ENCODE measurements at places on chromosomes 7 and 10.

- DNase-seq, result no peak
These were observed 811.8 kb upstream of the CELF2 start for GRCh38 chr10:10205906-10206305.

DNA sequence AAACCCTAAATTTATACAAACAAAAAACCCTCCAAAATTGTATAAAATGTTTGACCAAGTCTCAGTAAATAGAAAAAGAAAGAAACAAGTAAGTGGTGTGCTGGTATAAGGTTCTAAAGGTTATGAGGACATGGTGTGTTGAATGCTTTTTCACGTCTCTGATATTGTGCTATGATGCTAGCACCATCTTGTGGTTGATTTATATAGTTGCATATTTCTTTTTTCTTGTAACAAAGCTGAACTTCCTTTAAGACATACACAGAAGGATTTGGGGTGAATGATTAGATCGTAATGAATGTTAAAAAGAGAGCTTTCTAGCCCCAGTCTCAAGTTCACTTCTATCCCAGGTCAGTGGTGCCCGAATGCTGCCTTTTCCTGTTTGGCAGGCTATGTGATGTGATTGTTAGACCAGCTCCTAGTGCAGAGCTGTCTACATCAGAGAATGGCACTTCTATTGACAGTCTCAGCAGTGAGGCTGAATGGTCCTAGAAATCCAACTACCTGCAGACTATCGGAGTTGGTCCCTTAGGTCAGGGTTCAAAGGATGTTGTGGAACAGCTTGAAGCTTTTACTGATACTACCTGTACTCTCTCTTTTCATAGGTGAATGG, 25.0 kb downstream of the VTI1A start:
- DNase-seq, result no peak

- no peak for DNase-seq
These were observed 79.6 kb downstream of the LARP4B start for GRCh38 chr10:851901-852300.

GRCh38 chr7:47949703-47950102, 1.4 kb upstream of the PKD1L1 start:
- no peak for DNase-seq

DNA sequence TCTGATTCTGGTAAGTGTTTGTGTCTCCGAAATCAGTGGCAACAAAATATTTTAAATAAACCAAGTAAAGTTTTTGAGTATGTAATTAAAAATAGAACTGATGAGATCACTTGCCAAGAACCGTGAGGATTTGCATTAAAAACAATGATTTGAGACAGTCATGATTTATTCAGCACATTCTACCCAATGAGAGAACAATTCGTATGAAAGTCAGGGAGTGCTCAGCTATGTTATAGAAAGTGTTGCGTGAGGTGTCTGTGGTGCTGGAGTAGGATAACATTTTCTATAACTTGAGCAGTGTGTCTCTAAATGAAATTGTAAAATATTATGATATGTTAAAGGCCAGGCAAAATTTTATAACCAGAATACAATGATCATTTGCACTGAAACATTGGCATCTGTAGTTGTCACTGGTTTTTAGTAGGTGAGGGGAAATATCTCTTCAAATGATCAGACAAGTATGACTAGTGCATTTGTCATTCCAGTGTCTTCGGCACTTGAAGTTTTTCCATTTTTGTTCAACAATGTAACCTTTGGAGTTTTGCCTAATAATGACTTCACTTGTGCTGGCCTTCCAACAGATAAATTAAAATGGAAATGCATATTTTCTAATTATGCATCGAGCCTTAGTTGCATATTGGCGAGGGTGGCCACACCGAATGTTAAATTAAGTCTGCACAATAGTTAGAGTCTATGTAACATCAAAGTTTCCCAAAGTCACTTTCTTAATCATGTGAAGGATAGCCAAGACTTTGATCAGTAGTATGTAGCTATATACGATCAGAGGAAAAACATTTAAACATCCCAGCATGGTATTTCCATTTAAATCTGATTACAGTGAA, 335.9 kb downstream of the GFRA1 start:
- no peak for DNase-seq

DNA sequence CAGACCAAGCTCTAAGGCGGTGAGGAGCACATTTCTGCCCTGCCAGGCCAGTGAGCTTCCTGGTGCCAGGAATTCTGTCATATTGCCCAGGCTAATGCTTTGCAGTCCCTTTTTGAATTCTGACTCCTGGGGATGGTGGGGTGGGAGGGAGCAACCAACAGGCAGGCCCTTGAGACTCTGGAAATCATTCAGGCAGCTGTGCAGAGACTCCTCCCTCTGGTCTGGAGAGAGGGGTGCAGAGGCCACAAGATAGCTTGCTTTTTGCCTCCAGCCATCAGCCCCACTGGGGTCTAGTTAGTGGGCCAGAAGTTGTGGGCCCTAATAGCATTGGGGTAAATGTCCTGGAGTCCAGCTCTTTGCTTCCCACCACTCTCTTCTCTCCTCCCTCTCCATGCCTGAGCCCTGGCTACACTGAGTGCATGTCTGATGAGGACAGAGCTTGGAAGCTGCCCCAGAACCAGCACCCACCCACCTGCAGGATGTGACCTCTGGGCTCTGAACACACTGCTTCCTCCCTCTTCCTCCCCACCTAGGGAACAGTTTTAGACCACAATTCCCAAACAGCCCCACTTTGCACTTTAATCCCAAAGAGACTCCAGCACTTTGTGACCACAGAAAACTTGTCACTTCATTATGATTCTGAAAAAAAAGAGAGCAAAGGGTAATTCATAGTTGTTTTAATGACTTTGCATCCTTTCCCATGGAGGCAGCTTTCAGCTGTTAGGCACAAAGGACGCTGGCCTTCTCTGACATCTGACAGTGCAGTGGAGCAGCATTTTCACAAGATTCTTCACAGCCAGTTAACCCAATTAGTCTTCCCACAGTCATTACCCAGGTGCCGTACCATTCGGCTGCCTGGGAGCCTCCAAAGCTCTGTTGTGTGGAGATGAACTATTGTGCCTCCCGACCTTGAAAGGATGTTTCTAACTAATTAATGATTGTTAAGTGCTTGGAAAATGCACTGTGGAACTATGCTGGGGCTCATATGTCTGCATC, 262.5 kb downstream of the TRIL start:
- no peak for DNase-seq

DNA sequence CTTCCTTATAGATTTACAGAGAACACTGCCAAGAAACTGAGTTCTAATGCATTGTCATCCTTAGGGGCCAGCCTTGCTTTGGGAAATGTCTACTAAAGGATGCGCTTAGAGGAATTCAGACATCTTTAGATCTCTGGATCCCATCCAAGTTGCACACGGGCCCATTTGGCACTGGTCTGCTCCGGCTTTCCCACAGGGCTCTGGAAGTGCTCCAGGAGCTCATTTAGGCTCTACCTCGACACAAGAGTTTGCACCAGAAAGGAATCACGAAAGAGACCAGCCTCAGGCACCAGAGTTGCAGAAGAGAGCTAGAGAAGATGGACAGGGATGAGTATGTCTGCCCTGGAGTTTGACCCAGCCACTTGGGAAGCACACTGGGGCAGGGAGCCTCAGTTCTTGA, 150.1 kb upstream of the TMEM72 start:
- no peak for DNase-seq

DNA sequence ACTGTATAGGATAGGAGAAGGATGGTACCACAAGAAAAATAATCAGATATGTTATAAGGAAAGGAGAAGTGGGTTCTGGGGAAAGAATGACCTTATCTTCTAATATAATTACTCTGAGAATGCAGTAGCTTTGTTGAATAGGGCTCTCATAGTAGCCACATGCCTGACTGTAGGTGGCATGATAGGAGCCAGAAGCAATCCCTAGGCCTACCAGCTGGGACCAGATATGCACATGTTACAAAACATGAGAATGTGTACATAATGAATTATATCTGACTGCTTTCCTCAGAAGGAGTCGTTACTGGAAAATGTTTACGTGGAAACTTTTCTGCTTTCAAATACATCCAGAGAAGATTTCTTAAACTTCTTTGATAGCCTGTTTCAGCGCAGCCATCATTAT, 53.2 kb upstream of the FAM3C start:
- DNase-seq, result no peak

- DNase-seq, result no peak
These were observed 1093.0 kb downstream of the GATA3 start for GRCh38 chr10:9147475-9147874.

- no peak for DNase-seq
These were observed 17.8 kb upstream of the CLDN4 start for GRCh38 chr7:73812996-73813395.

DNA sequence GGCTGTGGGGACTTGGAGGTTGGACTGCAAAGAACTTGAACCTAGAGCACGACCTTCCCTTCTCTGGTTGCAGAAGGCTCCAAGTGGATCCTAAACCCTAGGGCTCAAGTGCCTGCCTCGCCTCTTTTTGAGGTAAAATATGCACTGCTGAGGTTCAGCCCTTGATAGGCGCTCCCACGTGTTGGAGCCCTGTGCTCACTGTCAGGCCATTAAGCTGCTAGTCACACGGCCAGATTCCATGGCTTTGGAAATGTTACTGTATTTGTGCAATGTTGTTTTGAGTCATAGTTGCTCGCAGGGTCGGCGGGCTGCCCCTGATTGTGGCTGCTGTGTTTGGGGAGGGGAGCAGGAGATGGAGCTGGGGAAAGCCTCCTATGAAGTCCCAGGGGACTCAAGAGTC, 39.8 kb upstream of the PCBD1 start:
- no peak for DNase-seq

DNA sequence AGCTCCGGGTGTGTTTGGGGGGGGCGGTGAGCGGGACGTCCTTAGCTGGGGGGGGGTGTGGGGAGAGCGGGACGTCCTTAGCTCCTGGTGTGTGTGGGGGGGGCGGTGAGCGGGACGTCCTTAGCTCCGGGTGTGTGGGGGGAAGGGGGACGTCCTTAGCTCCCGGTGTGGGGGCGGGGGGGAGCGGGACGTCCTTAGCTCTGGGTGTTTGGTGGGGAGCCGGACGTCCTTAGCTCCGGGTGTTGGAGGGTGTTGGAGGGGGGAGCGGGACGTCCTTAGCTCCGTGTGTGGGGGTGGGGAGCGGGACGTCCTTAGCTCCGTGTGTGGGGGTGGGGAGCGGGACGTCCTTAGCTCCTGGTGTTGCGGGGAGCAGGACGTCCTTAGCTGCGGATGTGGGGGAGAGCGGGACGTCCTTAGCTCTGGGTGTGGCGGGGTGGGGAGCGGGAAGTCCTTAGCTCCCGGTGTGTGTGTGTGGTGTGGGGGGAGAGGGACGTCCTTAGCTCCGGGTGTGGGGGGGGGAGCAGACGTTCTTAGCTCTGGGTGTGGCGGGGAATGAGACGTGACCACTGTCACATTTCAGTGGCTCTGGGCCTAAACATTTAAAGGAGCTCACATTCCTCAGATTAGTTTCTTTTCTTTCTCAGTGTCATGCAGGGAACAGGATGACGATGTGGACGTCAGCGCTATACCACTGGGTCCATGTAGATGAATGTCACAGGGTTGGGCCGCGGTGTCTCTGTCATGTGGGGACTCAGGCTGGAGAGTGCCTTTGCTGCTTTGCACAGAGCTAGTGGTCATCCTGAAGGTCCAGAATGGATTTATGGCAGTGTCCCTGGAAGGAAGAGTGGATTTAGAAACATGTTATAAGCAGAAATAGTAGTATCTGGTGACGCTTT, 7.5 kb downstream of the DYNC2I1 start:
- peak; percentile 7 for DNase-seq

DNA sequence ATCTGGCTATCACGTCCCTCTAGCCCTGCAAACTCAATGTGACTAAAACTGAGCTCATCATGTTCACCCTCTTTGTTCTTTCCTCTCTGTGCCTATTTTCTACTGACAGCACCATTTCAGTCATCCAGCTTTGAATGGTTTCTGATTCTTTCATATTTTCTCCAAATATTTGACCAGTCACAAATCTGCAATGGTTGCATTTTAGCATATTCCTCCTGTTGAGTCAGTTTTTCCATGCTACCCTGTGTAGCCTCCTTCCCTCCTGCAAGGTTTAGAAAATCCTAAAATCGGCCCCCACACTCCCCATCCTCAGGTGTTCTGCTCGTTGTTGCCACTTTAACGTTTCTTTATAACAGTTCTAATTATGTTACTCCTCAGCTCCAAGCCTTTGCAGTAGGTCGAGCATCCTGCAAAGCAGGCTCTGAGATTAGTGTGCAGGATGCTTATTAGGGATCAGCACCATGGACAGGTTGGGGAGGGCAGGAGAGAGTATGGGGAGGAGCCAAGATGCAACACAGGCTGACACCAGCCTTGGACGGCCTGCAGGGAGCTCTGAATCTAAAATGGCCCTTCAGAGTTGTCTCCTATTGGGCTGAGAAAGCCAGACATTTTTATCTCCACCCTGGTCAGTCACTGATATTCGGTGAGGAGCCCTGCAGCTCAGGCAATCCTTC, 531.0 kb upstream of the COBL start:
- no peak for DNase-seq

DNA sequence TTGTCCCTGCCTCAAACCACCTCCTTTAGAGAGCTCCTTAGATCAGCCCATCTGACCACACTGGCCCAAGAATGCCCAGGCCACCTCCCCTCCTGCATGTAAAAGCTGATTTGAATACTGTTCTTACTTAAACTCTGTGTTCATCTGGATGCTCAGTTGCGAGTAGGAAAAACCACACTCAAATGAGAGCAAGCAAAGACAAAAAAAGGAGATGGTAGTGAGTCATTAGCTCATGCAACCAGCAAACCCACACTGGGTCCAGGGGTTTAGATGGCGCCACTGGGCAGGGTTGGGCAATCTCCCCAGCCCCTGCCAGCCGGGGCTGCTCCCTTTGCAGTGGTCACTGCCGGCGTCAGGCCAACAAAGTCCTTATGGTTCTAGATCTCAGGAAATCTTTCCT, 32.7 kb downstream of the TSPAN15 start:
- no peak for DNase-seq

- DNase-seq, result no peak
These were observed 5.2 kb upstream of the MYH16 start for GRCh38 chr7:99267481-99267840.

GRCh38 chr10:44280226-44281014, 104.5 kb downstream of the CXCL12 start:
- no peak for DNase-seq

- no peak for DNase-seq
These were observed 53.0 kb downstream of the RALA start for GRCh38 chr7:39676346-39676745.

DNA sequence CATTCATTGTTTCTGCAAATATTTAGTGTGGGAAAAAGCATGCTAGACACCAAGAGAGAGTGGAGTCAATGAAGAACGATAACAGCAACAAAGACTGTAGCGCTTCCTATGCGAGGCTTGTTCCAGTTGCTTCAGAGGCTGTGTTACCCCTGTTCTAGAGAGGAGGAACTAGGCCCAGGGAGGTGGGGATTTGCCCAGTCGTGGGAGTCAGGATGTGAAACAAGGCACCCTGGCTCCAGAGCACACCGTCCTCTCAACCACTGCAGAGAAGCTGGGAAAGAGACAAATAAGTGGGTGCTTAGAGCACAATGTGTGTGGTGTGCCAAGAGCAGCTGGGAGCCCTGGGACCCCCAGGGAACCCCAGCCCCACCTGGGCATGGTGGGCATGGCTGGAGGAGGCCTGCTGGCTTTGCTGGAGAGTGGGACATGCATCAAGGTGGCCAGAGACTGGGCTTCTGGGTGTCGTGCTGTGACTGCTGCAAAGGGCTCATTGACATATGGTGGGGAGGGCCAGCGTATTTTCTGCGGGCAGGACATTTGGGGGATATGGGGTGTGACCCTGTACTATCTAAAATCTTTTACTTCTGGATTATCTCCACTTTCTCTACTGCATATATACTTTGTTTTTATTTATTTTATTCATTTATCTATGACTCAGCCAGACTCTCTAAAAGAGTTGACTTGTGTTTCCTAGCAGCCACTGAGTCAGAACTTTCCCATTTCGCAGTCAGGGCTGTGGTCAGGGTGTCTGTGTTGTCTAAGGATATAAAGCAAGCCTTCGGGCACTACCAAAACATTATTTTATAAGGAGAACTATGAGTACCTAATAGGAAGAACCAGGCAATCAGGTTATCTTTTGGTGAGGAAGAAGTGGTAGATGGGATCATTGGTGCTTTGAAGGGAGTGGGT, 95.4 kb downstream of the TCF7L2 start:
- no peak for DNase-seq
